NCI-H1930 (cell line): ENCODE measurements at places on chromosomes 6 and 20.

- no peak for DNase-seq
These were observed 115.2 kb downstream of the LY86 start for GRCh38 chr6:6703699-6704098.

DNA sequence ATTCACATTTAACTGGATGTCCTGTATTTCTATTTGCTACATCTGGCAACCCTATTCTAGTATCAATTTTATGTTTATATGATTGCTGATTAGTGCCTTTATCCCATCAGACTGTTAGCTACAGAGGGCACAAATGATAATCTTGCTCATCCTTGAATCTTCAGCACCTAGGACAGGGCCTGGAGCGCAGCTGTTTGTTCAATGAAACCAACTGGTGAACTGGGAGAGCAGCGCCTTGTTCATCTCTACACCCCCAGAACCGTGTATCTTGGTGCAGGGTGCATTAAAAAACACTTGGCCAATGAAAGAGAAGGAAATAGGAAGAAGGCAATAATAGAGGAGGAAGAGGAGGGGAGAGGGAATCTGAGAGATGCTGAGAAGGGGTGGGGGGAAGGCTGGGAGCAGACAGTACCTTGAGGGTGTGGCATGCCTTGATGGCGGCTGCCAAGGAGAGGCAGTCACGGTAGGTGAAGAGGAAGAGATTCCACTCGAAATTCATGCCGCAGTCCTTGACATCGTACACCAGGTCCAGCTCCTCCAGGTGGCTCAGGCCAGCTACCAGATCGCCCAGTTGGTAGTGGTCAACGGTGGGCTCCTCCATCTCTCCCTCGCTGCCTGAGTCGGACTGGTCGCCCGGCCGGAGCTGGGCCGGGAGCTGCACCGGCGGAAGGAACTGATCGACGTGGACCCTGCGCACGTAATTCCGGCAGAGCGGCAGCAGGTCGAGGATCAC lies 15.5 kb downstream of the TMEM151B start:
- no peak for DNase-seq

- DNase-seq: no peak
These were observed 45.6 kb downstream of the NFATC2 start for GRCh38 chr20:51496964-51497363.

- DNase-seq: no peak
These were observed 53.0 kb upstream of the CDKAL1 start for GRCh38 chr6:20481281-20481680.

DNA sequence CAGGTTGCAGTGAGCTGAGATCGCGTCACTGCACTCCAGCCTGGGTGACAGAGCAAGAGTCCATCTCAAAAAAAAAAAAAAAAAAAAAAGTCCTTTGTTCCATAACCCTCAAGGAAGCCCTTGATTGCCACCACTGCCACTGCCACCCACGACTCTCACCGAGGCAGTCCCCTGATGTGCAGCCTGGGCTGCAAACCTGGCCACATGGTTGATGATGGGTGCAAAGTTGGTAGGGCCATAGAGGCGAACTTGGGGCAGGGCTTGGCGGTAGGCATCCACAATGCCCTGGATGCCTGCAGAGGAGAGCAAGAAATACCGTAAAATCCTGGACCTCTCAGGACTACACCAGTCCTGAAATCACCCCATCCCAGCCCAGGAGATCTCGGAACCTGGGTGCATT lies 11.5 kb downstream of the SPAG4 start:
- DNase-seq: no peak

DNA sequence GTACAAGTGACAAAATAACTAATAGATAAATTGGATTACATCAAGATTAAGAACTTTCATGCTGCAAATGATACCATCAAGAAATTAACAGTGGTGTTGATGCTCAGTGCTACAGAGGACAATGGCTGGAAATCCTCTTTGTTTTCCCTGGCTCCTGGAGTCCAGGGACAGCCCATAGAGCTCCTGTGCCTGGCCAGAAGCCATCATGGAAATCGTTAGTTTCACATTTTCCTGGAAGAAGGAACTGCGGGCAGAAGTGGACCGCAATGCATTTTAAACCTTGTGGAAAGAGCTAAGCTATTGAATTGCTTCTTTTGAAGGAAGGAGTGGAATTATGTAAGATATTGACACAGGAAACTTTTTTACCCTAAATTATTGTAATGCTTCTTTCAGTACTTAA lies 276.0 kb downstream of the GJA1 start:
- DNase-seq: no peak

DNA sequence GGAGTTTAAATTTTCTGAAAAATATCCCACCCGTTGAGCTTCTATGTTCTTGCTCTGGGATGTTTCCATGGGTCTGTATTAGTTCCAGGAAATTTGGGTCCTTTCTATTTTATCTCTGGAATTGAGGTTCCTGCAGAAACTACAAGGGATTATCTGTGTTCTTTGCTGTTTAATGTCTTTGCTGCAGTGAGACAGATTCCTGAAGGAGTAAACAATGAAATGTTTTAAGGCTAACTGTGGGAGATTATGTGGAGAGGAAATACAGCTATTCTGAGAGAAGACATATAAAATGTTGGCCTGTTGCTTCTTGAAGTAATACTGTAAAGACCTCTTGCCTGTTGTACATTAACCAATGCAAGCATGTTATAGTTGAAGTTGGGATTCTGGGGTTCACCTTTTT lies 43.5 kb downstream of the SAMD5 start:
- no peak for DNase-seq

DNA sequence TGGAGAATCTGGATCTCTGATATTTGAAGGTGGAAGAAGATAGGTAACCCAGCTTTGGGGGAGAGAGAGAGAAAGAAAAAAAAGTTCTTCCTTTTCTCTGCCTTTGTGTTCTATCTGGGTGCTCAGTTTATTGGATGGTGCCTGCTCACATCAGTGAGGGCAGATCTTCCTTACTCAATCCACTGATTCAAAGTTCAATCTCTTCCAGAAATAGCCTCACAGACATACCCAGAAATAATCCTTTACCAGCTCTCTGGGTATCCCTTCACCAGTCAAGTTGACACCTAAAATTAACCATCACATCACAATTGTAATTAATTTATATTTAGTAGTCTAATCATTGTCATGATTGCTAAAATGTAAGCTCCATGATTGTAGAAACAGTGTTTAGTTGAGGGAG lies 189.1 kb downstream of the EPM2A start:
- DNase-seq: no peak

DNA sequence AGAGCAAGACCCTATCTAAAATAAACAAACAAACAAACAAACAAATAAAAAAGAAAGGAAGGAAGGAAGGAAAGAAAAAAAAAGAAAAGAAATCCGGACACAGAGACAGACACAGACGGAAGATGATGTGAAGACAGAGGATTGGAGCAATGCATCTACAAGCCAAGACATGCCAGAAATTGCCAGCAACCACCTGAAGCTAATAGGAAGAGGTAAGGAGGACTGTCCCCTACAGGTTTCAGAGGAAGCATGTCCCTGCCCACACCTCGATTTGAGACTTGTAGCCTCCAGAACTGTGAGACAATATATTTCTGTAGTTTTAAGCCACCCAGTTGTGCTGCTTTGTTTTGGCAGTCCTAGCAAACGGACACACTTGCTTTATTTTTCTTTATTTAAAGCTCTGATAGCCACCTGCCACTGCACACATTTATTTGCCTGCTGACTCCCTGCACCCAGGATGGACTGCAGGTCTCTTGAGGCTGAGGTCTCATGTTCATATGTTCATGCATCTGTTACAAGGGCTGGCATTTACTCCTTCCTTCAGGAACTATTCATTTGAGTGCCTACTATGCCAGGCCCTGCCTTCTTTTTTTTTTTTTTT lies 20.7 kb upstream of the ZMYND8 start:
- DNase-seq: no peak

DNA sequence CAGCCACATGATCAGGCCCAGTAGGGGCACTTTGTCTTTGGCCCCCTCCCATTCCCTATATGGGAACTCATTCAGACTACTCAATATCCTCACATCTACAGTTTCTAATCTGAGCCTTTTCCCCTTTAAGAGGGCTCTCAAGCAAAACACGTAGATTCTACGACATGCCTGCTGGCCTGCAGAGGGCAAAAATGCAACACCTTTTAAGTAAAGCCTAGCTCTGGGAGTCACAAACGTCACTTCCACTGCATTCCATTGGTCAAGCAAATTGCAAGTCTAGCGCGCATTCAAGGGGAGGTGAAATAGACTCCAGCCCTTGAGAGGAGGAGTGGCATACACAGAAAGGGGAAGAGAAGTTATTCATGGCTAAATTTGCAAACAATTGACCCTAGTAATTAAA lies 70.6 kb downstream of the CDC40 start:
- no peak for DNase-seq

DNA sequence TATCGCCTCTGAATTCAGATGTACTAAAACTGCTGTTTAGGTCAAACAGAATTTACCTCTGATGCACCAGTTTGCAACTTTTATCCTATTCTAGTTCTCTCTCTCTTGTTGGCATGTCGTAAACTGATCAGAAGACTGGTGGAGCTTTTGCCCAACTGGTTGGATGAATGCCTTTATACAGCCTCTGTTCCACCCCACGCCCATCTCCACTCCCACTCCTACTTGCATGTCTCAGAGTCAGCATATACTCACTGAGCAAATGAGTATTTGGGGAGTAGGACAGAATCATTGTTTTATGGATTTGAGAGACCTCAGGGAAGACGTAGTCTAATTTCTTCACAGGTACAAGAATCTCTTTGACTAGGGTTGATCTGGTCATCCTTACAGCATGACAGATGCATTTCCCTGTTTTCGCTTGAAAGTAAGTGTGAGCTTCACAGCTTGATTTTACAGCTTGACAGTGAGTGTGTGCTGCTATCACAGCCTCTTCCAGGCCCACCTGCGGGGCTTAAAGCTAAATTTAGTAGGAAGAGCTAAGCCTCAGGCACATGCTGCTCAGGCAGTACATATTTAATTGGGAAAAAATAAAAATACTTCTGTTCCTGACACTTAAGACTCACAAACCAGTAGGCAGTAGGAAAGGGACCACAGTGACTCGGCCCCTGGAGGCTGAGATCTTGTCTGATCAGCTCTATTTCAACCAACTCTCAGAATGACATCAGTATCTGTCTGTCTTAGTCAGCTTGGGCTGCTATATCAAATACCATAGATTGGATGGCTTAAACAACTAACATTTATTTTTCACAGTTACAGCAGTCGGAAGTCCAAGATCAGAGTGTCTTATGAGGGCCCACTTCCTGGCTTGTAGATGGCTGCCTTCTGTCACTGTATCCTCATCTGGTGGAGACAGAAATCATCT lies 30.4 kb downstream of the TRMT6 start:
- DNase-seq: no peak

DNA sequence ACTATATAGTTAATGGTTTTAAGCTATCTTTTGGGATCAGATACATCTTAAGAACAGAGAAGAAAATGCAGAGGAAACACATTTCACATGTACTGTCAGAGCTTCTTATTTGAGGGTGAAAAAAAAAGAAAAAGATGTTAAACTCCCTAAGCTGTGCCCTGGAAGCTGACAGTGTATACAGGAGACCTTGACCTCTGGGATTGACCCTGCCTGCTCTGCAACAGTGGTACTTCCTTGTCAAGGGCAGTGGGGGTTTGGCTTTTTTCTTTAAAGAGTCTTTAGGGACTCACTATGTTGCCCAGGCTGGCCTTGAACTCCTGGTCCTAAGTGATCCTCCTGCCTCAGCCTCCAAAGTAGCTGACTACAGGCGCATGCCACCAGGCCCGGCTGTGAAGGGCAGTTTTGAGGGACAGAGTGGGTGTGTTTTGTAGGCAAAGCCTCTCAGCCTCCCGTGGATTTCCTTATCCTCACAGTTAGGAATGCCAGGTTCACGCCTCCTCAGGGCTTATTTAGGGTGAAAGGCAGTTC lies 60.6 kb upstream of the SLC22A1 start:
- DNase-seq: no peak

DNA sequence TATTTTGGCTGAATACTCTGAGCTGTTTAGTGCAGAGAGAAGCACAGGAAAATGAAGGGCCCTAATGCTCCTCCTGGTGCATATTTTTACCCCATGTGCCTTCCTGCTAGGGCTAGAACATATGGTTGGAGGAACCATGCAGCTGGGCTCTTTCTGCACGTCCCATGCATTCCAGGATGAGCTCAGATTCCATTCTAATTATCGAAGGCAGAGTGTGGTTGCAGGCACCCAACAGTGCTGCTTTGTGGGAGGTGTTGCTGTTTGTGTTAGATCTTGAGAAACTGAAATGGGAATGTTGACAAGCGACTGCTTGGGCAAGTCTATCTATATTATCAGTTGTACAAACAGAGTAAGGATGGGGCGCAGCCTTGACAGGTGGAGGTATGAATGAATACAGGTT lies 419.5 kb downstream of the DHX35 start:
- no peak for DNase-seq

- DNase-seq: no peak
These were observed 4.2 kb downstream of the OR2B2 start for GRCh38 chr6:27908017-27908416.

- DNase-seq: no peak
These were observed 30.4 kb downstream of the HLA-DPB1 start for GRCh38 chr6:33105916-33106871.

DNA sequence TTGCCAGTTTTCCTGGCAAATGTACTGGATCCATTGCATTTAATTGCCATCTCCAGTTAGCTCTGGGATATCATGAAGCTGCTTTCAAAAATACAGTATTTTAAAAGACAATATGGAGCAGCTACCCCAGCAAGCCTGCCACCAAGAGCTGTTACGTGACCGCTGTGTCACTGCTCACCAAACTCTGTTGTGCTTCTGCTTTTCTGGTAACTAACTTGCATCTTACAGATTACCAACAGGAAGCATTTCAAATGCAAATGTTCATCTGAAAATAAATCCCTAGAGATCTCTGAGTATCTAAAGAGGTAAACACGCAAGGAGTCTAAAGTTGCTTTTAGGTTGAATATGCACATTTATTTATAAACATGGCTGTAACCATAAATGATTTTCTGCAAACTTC lies 1008.3 kb downstream of the KIF16B start:
- no peak for DNase-seq

DNA sequence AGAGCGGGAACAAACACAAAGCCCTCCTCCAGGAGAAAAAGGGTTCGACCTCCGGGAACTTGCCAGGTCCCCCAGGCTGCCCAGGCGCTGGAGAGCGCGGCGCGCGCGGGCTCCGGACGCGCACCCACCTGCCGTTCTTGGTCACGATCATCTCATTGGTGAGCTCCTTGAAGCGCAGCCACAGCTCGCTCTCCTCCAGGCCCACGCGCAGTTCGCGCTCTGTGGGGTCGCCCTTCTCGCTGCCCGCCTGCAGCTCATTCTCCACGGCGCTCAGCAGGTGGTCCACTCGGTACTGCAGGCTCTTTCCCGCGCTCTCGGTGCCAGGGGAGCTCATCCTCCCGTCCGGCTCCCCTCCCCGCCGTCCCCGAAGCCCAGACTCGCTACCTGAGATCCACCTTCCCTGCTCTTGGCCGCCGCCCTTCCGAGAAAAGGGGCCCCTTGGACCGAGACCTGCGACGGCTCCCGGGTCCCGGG lies 356 bp downstream of the TBXT start:
- DNase-seq: no peak

DNA sequence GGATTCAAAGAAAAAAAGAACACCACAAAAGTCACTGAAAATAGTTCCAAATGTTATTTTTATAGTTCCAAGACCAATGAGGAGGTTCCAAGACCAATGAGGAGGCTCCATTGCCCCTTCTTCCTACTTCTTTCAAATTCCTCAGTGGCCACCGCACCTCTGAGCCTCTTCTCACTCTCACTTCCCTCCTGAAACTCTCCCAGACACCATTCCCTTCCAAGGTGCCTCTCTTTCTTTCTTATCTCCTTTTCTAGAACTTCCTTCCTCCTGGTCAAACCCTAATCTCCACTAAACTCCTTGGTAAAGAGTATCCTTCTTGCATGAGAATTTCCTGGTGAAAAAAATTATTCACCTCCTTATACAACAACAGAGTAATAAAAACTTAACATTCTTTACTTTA lies 20.4 kb upstream of the MCUR1 start:
- DNase-seq: no peak

- no peak for DNase-seq
These were observed 14.9 kb downstream of the IP6K3 start for GRCh38 chr6:33731751-33732282.
